Muscle of leg (tissue), 16 donors: ENCODE measurements at places on chromosomes 7 and 10. TPM values are rescaled to one million over a fixed set of nuclear protein-coding genes. Genes with fewer than 3 reads are reported as not detected.
A peak's percentile ranks its signal among the peaks of the same experiment; 100 is the strongest.

OR2A12 gene
- not detected for total RNA-seq

CACNB2 gene
- total RNA-seq = 1.3 TPM

HSPA12A gene
- 6.3 TPM for total RNA-seq

GRCh38 chr7:101088069-101088425 lies 2.8 kb downstream of the TRIM56 start:
- H3K4me3 ChIP-seq = no peak overlapping the region
- H3K4me1 ChIP-seq = peaks cover 17% of the 10 kb centered on the region
- no peak overlapping the region for H3K27ac ChIP-seq
- H3K27me3 ChIP-seq = no peaks in the 10 kb centered on the region

- no peaks in the 10 kb centered on the region for H3K27me3 ChIP-seq
- H3K27ac ChIP-seq = peak overlapping the region; percentile 62
- DNase-seq = peak; percentile 84
- peaks cover 35% of the 10 kb centered on the region for H3K4me1 ChIP-seq
Observed at GRCh38 chr7:5495581-5496375, 72.1 kb upstream of the TNRC18 start.

DNA sequence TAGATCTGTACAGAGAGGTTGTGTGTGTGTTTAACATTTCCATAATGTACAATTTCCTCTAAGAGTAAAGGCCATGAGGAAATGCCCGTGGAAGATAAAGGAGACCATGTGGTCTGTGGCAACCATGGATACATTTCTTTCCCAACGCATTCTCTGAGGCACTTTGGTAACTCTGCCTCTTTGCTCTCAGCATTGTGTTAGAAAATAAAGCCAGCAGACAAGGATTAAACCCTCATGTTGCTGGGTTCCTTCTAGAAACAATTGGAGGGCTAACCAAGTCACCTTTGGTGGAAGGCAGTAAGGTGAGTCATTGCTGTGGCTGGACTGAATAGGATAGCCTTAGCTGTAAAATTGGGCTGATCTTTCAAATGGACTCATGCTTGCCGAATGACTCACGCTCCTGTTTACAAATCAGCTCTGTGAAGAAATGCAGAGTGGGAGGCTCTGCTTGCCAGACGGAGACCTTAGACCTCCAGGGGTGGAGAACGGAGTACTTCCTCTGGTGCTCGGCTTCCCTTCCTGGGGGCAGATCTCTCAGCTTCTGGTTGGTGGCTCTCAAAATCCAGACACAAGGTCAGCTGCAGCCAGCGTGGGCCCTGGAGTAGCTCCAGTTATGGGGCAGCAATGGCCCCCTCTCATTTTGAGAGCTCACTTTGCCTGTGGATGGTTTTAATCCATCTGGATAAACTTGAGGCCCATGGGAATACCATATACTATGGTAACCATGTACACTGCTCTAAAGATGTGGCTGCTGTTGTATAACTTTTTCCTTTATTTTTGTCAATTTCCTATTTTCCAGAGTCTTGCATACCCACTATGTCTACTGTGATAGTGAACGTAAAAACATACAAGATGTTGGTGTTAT lies 137.3 kb downstream of the TCF7L2 start:
- no peak overlapping the region for H3K4me3 ChIP-seq
- H3K27ac ChIP-seq = no peak overlapping the region
- no peaks in the 10 kb centered on the region for H3K27me3 ChIP-seq
- peaks cover 6% of the 10 kb centered on the region for H3K4me1 ChIP-seq

GRCh38 chr10:114575417-114576131 lies 82.5 kb downstream of the ABLIM1 start:
- H3K27ac ChIP-seq = no peak overlapping the region
- no peaks in the 10 kb centered on the region for H3K27me3 ChIP-seq
- H3K4me3 ChIP-seq = no peak overlapping the region
- no peaks in the 10 kb centered on the region for H3K4me1 ChIP-seq

DNA sequence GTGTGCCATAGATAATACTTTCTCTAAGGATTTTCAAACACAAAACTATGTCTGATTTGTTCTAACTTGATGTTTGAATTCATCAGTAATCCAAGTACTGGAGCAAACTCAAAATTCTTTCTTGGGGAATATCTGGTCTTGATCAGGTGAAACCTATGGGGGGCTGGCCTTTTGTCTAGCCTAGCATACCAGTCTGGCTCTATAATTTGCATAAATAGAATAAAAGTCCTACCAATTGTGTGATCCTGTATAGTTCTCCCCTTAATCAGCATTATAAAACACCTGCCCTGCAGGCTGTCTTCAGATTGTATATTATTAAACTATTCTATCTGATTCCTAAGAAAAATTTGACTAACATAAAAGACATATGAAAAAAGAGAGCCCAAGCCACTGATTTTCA lies 233.8 kb upstream of the LRRN3 start:
- no peak for DNase-seq
- no peaks in the 10 kb centered on the region for H3K27me3 ChIP-seq
- H3K4me1 ChIP-seq = no peaks in the 10 kb centered on the region
- no peak overlapping the region for H3K4me3 ChIP-seq
- H3K27ac ChIP-seq = no peak overlapping the region
- no peaks in the 10 kb centered on the region for H3K36me3 ChIP-seq

DNA sequence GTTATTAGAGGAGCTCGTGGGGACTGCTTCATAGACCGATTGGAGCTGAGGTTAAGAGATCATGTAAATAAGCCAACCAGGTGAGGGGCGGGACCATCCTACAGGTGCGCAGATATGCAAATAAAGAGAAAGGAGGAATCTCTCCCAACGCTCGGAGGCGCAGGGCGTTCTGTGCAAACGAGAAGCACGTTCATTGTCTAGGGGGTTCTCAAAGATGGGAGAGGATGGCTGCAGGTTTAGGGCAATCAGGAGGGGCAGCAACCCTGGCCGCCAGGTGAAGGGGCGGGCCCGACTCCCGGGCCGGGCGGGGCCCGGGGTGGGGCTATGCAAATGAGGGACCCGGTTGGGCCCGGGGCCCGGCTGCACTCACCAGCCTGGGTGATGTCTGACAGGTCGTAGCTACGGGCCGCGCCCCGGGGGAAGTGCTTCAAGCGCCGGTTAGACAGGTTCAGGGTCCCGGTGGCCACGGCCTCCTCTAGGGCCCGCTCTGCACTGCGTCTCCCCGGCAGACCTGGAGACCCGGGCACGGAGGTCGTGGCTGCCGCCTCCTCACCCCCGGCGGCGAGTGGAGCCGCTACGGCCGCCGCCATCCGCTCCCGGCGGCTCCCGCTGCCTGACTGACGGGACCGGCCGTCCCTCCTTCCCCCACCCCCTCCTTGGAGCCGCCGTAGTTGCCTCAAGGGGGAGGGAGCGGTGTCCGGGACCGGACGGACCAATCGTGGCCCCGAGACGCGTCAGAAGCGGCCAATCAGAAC lies at the start of gene LRCH4:
Gene LRCH4, minus strand, starts transcription at position 619 of the 755 bp plus-strand sequence. Its CDS starts 29 bp downstream, at position 590.
- H3K27me3 ChIP-seq = peaks cover 10% of the 10 kb centered on the region
- H3K36me3 ChIP-seq = peaks cover 25% of the 10 kb centered on the region
- peak within 1 kb of the TSS; percentile 91 for H3K27ac ChIP-seq
- DNase-seq = no peak

DNA sequence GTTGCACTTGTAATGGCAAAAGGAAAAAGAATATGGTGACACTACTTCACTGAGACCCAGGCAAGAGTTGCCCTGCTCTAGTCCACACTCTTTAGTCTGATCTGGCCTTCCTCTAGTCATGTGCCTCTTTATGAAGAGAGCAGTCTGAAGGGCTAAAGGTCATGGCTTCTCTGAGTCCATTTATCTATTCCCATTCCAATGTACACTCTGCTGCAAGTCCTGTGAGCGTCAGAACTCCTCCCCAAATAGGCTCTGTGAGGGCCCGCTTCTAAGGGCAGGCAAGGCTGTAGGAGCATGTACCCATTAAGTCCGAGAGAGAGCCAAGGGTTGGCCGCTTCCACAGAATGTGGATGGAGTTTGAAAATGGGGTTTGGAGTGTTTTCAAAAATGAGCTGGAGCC lies 209.3 kb downstream of the AHR start:
- DNase-seq = no peak
- no peak overlapping the region for H3K27ac ChIP-seq
- no peaks in the 10 kb centered on the region for H3K27me3 ChIP-seq
- H3K4me1 ChIP-seq = no peaks in the 10 kb centered on the region
- no peaks in the 10 kb centered on the region for H3K36me3 ChIP-seq
- H3K4me3 ChIP-seq = no peak overlapping the region

GRCh38 chr10:23779301-23779700 lies 340.4 kb downstream of the OTUD1 start:
- H3K4me3 ChIP-seq = no peak overlapping the region
- H3K27me3 ChIP-seq = no peaks in the 10 kb centered on the region
- H3K27ac ChIP-seq = no peak overlapping the region
- no peak for DNase-seq

DNA sequence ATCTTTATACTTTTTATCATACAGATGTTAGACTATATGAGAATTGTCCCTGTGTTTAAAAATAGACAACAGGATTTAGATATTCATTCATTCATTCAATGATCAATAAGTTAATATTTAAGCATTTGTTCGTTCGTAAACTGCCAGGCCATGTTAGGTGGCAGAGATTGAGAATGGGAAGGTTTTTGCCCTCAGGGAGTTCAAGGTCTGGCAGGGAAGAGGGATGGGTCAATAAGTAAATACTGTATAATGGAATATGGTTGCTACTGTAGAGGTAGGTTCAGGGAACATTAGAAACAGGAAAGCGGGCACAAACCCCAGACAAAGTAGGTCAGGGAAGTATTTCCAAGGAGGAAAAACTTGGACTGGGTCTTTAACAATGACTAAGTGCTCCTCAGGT lies 64.6 kb downstream of the SEM1 start:
- no peaks in the 10 kb centered on the region for H3K27me3 ChIP-seq
